Stimulated activated naive CD8-positive, alpha-beta T cell treated with anti-CD3 and anti-CD28 coated beads, Interleukin-15, amount 100 ng/mL, for 72 hours (primary cell): ENCODE measurements at places on chromosomes 12 and 14.

- DNase-seq: no peak
Measured at GRCh38 chr14:59343585-59343984, 121.6 kb downstream of the GPR135 start.

GRCh38 chr14:85536833-85537190 lies 6.9 kb downstream of the FLRT2 start:
- no peak for DNase-seq

- no peak for DNase-seq
Measured at GRCh38 chr12:84763107-84763506, 149.5 kb downstream of the SLC6A15 start.

GRCh38 chr12:110093631-110094311 lies 30.4 kb upstream of the IFT81 start:
- DNase-seq: no peak

- DNase-seq: peak; percentile 33
Measured at GRCh38 chr14:52021957-52022600, 32.7 kb downstream of the RTRAF start.

DNA sequence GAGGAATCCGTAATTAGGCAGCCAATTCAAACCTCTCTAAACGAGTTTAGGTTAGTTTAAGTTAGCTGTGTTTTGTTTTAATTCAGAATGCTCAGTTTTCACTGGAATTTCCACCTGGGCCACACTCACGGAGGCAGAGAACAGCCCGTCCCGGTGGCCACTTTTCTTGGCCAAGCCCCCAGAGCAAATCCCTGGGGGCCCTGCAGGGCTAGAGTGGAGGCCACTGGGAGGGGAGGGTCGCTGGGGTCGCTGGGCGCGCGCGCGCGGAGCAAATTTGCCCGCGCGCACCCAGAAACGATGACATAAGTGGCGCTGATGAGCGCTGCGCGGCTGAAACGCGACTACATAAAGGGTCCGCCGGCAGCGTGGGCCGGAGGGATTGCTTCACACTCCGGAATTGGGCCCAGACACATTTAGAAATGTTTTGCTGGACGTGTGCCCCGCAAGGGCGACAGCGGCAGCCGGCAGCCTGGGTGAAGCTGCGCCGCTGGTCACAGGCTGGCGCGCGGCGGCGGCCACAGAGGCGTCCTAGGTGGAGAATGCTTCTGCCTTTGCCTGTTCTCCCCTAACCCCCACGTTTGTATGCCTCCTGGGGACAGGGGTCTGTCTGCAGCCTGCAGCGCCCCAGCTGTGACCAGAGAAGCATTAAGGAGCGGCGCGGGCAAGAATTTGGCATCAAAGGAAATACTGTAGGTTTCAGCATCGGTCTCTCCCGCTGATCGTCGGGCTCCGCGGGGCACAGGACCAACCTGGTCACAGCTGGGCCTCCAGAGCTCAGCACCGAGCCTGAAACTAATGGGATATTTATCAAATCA lies 37.9 kb upstream of the TBX5 start:
- DNase-seq: no peak

GRCh38 chr12:76830436-76830835 lies 48.4 kb downstream of the CSRP2 start:
- DNase-seq: no peak

DNA sequence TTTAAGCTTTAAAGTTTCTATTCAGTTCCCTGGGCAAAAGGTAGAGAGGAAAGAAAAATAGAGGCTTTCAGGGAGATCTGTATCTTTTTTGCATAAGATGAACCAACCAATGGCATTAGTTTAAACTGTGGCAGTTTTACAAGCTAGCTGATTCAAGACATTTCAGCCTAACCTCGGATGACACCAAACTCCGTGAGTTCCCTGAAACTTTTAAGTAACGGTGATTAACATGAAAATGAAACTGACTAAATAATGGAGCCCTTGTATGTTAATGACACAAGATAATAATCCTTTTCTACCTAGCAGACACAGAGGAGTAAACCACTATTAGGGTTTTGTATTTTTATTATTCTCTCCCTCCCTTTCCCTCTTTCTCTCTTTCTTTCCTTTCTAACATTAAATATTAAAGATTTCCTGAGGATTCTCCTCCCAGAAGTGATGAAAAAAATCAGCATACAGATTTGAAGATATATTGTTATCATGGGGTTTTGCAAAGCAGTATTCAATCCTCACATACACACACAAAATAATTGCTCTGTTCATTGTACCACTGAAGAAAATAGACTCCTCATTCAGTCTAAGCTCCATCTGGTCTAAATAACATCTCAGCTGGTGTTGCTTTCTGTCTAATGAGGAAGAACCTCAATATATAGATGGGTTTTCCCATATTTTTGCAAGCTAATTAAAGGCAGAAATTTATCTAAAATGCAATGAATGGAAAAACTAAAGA lies 483.8 kb downstream of the NOVA1 start:
- no peak for DNase-seq

- DNase-seq: no peak
Measured at GRCh38 chr12:114254998-114255397, 150.9 kb downstream of the TBX5 start.

- DNase-seq: no peak
Measured at GRCh38 chr14:64200170-64200569, 94.0 kb downstream of the ESR2 start.

GRCh38 chr12:57213763-57214397 lies 2.7 kb upstream of the NXPH4 start:
- no peak for DNase-seq

DNA sequence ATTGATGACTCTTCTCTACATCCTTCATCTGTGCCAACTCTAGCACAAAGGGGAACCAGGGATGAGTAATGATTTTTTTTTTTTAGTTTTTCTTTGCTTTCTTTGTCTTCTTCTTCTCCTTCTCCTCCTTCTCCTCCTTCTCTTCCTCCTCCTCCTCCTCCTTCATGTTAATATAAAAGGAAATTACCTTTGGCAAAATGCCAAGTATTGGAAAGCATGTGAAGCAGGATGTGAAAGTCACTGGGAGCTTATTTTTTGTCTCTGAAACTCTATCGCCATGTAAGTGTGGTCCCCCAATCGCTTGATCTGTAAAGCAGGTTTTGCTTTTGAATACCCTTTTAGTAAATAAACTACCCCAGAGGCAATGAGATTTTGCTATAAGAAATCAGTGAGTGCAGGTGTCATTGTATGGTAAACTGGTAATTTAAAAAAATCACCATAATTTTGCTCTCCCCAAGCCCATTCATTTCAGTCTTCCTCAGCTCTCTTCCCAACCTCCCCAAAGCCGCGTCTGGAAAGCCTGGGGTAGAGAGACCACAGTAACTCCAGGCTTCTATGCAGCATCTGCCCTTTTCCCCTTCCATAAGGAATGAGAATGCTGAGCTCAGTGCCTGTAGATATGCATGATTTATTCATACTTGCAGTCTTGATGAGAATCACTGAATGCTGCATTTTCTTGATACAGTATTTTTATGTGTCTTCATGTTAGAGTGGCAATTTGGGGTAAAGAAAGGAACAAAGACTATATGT lies 388.7 kb downstream of the TMEM117 start:
- DNase-seq: no peak

DNA sequence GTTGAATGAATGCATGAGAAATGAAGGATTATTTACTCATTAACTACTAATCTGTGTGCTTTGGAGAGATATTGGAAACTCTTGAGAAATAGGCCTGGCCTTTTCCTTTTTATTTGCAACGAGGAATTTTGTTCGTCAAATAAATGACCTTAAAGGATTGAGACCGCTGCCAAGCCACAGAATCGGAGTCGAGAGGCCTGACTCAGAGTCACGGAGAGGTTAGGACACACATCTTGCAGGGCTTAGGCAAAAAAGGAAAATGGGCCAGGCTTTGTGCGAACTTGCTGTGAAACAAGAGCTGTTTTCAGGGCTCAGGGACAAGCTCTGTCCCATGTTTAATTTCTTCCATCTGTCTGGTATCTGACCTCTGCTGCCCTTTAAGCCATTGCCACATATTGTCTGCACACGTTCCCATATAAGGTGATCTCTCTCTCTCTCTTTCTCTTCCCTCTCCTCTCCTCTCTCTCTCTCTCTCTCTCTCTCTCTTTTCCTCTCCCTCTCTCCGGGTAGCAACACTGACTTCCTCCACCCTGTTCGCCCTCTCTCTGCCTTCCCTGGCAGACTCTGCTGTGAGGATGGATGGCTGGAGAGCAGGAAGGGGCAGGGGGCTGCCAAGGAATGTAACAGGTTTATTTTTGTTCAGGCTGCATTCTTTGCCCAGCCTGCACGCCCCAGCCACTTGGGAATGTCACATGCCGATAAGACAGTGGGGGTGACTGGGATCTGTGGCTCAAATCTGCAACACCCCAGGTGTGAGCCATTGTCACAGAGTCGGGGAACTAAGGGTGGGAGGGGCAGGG lies 14.9 kb upstream of the IFT81 start:
- no peak for DNase-seq

DNA sequence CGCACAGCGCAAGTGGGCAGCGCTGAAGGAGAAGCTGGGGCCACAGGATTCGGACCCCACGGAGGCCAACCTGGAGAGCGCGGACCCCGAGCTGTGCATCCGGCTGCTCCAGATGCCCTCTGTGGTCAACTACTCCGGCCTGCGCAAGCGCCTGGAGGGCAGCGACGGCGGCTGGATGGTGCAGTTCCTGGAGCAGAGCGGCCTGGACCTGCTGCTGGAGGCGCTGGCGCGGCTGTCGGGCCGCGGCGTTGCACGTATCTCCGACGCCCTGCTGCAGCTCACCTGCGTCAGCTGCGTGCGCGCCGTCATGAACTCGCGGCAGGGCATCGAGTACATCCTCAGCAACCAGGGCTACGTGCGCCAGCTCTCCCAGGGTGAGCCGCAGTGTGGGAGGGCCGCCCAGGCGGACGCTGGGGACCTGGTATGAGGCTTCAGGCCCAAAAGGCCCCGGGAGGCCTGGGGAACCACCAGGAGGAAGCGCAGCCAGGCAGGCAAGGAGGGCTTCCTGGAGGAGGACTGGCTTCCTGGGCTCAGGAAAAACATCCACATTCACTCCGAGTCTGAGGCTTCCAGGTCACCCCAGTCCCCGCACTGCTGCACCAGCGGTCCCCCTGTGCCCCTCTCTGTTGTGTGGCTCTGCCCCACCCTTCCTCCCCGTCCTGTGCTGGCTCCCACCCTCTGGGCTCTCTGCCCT lies 12.1 kb downstream of the INF2 start:
- DNase-seq: no peak

- DNase-seq: no peak
Measured at GRCh38 chr12:42284157-42284556, 41.7 kb downstream of the ZCRB1 start.

GRCh38 chr14:93067088-93067487 lies 48.6 kb downstream of the ITPK1 start:
- DNase-seq: no peak

- no peak for DNase-seq
Measured at GRCh38 chr14:85991156-85991555, 461.2 kb downstream of the FLRT2 start.

DNA sequence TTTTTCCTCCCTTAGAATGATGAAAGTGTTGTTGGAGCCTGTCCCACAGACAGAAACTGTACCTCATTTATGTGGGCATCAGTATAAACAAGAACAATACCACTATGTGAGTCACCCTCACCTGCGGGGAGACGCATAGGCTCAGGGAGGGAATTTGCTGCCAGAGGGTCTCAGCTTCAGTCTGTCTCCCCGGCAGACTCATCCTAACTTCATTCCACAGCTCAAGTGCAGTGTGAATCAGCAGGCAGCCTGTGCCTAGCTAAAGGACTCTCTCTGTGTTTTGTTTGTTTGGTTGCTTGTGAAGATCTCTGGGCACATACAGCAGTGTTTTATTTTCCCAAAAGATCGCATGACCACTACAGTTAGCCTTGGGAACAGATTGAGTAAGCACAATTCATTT lies 98.9 kb downstream of the PRKCH start:
- DNase-seq: no peak

DNA sequence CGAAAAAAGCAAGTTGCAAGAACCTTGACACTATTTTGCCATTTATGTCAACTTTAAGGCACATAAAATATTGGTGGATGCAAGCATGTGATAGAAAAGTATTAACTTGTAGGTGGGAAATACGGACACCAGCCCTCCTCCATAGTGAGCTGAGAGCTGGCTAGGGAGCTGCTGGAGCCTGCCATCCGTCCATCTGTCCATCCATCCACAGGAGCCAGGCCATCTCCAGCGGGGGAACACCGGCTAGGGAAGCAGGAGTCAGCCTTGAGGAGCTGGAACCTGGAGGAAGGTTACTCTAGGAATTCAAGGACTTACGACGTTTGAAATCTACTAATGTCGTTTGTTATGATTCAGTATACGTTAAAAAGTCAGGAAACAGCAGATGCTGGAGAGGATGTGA lies 120.7 kb upstream of the C14orf180 start:
- no peak for DNase-seq

GRCh38 chr12:105401198-105401597 lies 70.7 kb downstream of the C12orf75 start:
- DNase-seq: no peak

DNA sequence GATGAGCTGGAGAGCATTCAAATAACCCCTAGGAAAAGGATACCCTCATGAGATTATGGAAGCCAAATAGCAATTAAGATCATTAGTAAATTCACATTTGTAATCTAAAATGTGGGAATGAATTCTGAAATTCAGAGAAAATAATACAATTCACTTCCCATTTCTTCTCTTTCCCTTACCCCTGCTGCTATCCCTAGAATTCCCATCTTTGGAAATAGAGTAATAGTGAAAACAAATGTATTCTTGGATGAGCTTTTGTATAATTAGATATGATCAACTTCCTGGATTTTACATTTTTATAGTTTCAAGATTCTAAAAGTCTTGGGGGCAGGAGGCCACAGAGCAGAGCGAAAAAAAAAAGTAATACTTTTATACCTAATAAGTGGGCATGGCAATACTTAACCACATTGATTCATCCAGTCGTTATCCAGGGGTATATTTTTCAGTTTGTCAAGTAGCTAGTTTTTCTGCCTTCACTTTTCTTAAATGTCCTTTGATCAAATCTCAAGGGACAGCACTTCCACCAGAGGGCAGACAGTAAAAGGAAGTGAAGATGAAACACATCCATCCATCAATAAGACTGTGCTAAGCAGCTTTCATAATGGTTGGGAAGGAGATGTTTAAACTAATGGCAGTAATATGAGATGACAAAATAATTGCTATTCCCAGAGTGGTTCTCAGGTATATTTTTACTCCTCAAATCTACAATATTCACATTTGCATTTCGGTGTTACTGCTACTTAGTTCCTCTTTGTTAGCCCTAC lies 401.3 kb downstream of the DIO2 start:
- no peak for DNase-seq

- no peak for DNase-seq
Measured at GRCh38 chr12:124824195-124824594, 39.5 kb downstream of the SCARB1 start.

GRCh38 chr12:40313928-40314327 lies 89.1 kb downstream of the LRRK2 start:
- no peak for DNase-seq

- DNase-seq: no peak
Measured at GRCh38 chr12:87847147-87847546, 182.1 kb downstream of the C12orf50 start.

GRCh38 chr14:52442166-52442565 lies 110.1 kb downstream of the TXNDC16 start:
- DNase-seq: no peak
